ENCODE measurements at places on chromosomes 1 and 21.

- DNase-seq, result no peak
Observed at GRCh38 chr1:222375701-222376100, 172.2 kb downstream of the HHIPL2 start.

GRCh38 chr1:54962612-54963395 lies 17.6 kb upstream of the TMEM61 start:
- DNase-seq, result no peak

GRCh38 chr1:40308036-40308727 lies 8.9 kb downstream of the COL9A2 start:
- DNase-seq, result no peak

DNA sequence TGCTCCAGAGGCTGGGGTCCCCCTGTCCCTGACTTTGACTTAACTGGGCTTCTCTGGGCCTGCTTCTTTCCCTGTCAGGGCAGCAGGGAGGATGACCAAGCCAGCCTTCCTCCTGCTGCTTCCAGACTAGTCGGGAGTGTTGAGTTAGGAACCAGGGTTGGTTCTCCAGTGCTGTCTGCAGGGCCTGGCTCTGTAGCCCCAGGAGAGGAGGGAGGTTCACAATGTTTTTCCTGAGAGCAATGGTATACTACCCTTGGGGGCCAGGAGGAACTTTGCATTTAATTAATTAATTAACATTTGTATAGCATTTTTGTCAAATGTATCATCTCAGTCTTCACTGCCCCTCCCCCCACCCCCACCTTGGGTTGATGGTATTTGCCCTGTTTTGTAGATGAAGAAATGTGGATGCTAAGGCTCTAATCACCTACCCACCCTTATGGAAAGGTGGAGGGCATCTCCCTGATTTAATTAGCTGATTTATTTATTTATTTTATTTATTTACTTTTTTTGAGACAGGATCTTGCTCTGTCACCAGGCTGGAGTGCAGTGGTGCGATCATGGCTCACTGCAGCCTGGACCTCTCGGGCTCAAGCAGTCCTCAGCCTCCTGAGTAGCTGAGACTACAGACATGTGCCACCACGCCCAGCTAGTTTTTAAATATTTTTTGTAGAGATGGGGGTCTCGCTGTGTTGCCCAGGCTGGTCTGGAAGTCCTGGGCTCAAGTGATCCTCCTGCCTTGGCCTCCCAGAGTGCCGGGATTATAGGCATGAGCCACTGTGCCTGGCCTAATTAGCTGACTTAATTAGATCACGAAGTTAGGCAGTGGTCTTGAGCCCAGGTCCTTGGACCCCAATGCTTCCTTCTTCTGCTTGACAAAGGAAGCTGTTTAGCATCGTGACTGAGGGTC lies 6.6 kb downstream of the H6PD start:
- no peak for DNase-seq

- no peak for DNase-seq
Observed at GRCh38 chr1:227914801-227915563, 32.8 kb downstream of the WNT9A start.

DNA sequence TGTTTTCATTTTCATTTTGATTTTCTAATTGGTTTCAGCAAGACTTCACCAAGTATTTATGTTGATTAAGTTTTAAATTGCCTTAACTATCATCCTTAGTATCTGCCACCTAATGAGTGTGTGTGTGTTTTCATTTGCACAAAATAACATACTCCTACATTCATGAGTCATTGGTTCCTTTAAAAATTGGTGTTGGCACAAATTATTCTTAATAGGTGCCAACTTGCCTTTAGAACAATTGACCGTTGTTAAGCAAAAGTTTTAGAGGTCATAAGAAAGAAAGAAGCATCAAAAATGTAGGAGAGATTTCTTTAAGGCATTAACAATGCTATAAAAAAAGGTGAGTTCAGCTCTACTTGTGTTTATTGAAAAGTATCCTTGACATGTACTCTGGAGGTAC lies 77.5 kb downstream of the FNBP1L start:
- no peak for DNase-seq

DNA sequence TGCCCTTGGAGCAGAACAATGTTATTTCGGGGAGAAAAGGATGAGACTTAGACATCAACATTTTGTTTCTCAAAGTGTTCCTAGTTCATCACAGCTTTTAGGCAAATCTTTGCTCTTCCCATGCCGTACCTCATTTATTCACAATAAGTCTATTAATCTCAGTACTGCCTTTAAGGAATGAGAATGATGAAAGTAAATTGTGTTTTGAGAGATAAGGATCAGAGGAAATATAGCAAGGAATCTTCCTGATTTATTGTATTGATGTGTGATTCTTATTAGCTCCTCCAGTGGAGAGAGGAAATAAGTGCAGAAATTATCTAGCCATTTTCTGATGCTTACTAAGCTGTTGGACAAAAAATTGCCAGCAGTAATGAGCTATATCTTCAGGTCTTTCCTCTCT lies 2.0 kb downstream of the POLR3C start:
- no peak for DNase-seq

GRCh38 chr1:29122682-29123052 lies 1.0 kb downstream of the TMEM200B start:
- no peak for DNase-seq

DNA sequence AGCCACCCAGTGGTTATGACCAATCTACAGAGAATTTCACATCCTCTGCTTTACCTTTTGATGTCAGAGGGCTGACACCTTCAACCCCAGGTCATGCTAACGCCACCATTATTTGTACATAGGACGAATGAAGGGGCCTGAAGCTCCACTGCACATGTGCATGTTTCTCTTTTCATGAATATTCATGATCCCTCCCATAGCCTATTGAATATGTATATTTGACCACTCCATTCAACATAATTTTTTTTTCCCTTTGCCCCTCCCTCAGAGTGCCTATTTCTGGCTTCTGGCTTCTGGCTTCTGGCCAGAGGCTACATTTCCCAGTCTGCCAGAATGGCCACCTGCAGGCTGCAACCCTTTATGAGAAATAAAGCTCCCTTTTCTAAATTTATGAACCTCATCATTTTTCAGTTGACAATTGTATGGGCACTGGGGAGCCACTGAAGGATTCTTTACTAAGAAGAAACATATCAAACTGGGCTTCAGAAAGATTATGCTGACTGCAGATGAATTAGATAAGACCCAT lies 406.7 kb downstream of the SIPA1L2 start:
- DNase-seq, result no peak

GRCh38 chr21:30962013-30962412 lies 76.3 kb downstream of the KRTAP19-8 start:
- DNase-seq, result no peak

DNA sequence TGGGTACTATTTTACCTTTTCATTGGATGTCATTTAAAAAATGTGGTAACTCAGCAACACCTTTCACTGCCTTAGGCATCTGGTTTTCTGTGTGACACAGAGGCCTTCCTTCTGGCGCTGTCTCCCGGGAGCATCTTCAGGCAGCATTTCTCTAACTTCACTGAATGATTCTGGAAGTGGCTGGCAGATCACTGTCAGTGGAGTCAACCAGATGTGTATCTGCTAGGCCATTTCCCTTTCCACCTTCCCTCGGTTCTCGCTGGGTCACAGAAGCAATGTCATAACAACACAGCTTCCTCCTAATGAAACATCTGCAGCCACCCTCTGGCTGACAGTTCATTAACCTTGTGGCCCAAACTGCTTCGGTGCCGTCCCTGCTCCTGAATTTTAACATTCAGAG lies 137.8 kb downstream of the KIF26B start:
- no peak for DNase-seq

DNA sequence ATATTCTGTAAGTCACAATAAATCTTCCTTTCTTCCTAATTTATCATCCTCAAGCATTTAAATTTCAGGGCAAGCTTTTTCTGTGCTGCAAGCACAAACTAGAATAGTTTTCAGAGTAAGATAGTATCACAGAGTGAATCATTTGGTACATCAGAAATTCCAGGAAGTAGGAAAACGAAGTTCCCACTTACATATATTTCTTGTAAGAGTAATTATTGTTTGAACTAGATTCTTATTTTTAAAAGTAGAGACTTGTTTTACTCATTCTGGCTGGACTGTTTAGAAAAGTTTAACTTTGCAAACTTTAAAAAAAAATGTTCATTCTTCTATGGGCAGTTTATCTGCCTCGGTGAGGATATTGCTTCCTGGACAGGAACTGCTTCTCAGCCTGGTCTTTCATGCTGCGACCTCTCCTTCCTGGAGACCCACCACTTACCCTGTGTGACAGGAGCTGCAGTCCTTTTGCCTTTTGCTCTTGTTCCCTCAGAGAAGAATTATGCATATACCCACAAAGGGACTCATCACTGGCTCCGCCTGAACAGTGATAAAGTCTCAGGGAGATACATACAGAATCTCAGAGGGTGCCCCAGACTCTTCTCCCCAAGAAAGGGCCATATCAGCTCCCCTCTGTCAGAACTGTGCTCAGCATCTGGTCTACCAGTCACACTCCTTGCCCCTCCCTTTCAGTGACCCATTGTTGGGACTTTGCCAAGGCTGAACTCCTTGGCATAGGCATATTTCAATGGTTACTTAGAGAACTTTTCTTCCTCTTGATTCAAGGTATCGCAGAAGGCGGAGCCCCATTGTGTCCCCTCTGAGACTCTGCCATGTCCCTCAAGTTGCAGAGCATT lies 102.7 kb upstream of the CD55 start:
- no peak for DNase-seq

DNA sequence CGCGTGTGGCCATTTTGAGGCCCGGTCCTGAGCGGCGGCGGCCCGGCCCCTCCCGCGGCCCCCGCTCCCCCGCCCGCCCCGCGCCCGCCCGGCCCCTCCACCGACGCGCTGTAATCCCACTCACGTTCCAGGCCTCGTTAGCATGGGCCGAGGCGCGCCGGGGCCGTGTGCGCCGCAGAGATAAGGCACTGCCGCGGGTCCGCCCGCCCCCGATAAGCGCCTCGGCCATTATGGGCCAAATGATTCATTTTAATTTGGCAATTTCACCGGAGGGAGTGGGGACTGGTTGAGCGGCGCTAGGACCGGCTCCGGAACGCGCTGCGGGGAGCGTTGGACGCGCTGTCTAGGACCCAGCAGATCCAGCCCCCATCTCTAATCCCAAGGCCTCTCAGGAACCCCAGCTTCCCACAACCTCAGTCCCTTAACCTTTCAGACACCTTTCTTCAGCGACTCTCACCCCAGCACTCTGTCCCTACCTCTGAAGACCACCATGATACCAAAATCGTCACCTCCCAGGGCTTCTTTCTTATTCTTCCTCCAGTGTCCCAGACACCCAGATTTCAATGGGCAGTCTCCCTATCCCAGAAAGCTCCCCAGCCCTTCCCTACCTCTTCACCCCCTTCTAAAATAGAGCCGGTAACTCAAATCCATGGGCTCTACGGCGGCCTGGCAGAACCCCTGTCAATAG lies at the start of gene TAL1:
Gene TAL1, minus strand, starts transcription at position 39 of the 688 bp plus-strand sequence. CDS start 6,337 bp downstream, outside the sequence.
- no peak for DNase-seq

GRCh38 chr1:172934417-172934762 lies 116.4 kb downstream of the TNFSF18 start:
- no peak for DNase-seq

GRCh38 chr1:15386164-15386749 lies 23.4 kb upstream of the EFHD2 start:
- DNase-seq, result peak; percentile 23

GRCh38 chr1:2606881-2607621 lies 20.5 kb downstream of the PRXL2B start:
- no peak for DNase-seq

DNA sequence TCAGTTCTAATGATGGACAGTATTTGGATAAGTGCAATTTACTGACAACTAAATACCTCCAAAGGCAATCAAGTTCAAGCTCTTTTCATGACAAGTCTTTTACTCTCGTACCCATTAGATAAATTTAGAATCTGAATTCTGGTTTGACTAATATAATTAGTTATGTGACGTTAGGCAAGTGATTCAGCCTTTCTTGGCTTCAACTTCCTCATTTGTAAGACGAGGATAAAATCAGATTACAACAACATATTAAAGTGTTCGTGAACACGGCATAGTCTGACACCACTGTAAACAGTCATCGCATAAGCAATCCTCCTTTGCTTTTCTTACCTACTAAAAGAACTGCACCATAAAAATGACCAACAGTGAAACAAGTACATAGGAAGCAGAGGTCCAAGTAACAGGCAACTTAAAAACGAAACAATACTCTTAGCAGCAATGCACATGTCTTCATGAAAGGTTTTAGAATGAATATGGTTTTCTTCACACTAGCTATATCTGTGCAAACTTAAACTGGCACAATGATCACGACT lies 25.7 kb downstream of the COA6 start:
- DNase-seq, result no peak

DNA sequence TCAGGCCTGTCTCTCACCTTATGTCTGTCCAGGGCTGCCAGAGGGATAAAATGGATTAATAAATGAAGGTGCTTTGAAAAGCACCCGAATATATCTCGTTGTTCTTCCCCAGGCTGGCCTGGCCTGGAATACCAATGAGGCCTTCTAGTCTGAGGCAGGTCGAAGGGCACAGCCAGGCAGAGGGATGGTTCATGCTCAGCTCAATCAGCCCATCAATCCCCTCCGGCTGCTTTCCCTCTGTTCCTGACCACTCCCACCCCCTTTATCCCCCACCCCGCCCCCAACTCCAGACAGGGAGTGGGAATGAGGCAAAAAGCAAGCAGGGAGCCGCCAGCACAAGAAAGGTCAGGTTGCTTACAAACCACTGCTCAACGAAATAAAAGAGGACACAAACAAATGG lies 40.0 kb upstream of the PRELP start:
- no peak for DNase-seq

- peak; percentile 31 for DNase-seq
Observed at GRCh38 chr1:111140680-111140967, 601 bp downstream of the CEPT1 start.

- no peak for DNase-seq
Observed at GRCh38 chr1:154425172-154425571, 20.0 kb downstream of the IL6R start.

- no peak for DNase-seq
Observed at GRCh38 chr1:85322655-85323054, 46.2 kb upstream of the BCL10 start.

DNA sequence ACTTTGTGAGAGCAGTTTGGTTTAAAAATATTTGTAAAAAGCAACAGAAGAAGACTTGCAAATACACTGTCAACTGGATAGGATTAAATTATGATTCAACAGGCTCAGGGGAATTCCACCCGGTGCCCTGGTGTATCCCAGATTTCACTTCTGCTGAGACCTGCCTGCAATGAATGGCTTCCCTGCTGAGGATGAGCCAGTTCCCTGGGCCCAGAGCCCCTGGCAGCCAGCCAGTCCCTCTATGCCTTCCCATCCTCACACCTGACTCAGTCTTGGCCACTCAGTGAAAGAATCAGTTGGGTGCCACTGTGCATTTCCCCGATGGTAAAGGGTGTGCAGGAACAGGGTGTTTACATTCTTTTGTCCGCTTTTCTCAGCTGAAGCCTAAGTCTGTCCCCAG lies 64.4 kb downstream of the KCTD3 start:
- DNase-seq, result no peak

- no peak for DNase-seq
Observed at GRCh38 chr1:170164103-170164763, 18.5 kb downstream of the NTMT2 start.

Data from renal pelvis (tissue), 12 donors.